Stimulated activated CD8-positive, alpha-beta memory T cell treated with anti-CD3 and anti-CD28 coated beads, Interleukin-4, amount 100 ng/mL, for 1 hour (primary cell): ENCODE measurements at places on chromosomes 3 and 15.

- no peak for DNase-seq
Measured at GRCh38 chr15:63603516-63603915, 6.3 kb downstream of the FBXL22 start.

GRCh38 chr3:126659915-126660886 lies 5.3 kb upstream of the TXNRD3 start:
- no peak for DNase-seq

- no peak for DNase-seq
Measured at GRCh38 chr3:50444782-50445181, 58.7 kb downstream of the CACNA2D2 start.

GRCh38 chr15:68627476-68627875 lies 48.7 kb downstream of the CORO2B start:
- DNase-seq = no peak
